ENCODE measurements at places on chromosomes 7 and 10.

DNA sequence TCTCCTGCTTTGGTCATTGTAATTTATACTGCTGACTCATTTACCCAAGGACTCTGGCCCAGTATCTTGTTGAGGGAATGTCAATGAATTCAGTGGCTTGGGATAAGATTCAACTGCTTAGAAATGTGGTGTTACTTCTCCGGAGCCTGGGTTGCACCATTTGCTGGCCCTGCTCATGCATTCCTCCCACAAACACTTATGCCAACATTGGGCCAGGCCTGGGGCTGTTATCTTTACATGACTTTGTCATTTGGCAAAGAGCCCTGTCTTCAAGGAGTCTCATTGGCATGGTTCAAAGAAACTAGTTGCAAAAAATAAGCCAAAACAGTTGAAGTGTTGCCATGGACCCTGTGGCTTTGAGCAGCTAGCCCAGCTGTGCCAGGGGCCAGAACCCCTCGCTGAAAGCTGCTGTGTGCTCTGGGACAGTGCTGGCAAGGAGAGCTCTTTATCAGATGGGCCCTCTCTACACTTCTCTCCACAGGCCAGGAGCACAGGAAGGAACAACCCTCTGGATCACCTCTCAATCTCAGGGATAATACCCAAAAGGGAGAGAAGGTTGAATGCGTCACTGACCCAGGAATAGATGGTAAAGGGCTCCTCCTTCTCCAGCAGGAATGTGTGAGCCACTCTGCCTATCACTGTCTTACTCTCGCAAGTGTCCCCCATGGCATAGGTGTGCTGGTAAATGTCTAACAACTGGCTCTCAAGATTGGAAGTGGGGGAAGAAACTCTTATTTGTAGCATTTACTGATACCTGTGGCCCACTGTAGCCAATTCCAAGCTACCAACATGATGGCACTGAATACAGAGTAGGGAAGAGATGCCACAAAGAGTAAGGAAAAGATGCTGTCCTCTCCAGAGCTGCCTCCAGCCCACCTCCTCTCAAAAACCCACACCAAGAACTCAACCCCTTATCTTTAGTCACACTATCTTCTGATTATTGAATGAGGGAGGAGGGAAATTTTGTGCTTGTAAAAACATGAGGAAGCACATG is 23.5 kb upstream of the PDE1C start:
- peak; percentile 53 for ATAC-seq

DNA sequence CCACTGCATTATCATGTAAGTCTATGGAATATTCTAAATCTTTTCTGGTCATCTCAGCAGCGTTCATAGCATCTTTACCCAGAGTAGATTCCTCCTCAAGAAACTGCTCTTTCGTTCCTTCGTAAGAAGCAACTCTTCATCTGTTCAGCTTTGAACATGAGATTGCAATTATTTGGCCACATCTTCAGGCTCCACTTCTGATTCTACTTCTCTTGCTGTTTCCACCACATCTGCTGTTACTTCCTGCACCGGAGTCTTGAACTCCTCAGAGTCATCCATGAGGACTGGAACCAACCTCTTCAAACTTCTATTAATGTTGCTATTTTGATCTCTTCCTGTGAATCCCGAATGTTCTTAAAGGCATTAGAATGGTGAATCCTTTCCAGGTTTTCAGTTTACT is 12.7 kb downstream of the CHST12 start:
- no peak for ATAC-seq

DNA sequence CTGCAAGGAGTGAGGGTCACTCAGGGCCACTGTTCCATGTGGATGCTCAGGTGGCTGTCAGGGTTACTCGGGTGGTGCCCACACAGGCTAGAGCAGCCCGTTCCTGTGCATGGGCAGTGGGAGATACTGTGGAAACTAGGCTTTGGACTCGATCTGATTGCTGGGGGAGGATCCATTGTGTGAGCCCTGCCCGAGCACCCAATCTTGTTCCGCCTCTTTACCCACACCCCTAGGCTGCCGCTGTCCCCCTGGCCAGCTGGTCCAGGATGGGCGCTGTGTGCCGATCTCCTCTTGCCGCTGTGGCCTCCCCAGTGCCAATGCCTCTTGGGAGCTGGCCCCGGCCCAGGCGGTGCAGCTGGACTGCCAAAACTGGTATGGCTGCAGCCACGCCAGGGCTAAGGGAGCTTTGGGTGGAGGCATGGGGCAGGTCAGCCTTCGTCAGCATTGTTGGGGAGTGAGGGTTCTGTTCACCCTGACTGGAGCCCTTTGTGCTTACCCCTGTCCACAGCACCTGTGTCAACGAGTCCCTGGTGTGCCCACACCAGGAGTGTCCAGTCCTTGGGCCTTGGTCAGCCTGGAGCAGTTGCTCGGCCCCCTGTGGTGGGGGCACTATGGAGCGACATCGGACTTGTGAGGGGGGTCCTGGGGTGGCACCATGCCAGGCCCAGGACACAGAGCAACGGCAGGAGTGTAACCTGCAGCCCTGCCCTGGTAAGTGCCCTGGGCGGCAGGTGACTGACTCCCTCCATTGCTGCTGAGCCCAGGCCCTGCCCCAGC is 12.4 kb upstream of the ZNF862 start:
- no peak for ATAC-seq

- ATAC-seq = peak; percentile 92
Observed at GRCh38 chr10:44925224-44925623, 14.1 kb downstream of the TMEM72 start.

DNA sequence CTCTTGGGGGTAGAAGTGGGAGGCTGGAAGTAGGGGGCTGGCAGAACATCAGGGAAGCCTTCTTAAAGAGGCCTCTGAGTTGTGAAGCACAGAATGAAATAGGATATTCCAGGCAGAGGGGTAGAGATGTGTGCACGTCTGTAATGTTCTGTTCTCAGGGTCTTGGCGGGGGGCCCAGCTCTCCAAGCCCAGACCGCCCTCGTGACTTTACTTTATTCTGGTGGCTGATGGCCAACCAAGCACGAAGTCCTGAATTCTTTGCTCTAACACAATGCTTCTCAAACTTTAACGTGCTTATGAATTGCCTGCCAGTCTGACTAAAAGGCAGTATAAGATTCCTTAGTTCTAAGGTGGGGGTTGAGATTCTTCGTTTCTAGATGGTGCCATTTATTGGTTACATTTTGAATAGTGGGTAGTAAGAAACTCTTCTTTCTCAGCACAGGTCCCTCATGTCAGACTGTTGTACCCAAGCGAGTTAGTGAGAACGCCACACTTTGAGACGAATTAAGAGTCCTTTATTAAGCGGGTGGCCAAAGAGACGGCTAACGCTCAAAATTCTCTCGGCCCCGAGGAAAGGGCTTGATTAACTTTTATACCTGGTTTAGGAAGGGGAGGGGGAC is 8.2 kb downstream of the PRXL2A start:
- ATAC-seq = no peak
